ENCODE measurements at places on chromosomes 11 and 22.

DNA sequence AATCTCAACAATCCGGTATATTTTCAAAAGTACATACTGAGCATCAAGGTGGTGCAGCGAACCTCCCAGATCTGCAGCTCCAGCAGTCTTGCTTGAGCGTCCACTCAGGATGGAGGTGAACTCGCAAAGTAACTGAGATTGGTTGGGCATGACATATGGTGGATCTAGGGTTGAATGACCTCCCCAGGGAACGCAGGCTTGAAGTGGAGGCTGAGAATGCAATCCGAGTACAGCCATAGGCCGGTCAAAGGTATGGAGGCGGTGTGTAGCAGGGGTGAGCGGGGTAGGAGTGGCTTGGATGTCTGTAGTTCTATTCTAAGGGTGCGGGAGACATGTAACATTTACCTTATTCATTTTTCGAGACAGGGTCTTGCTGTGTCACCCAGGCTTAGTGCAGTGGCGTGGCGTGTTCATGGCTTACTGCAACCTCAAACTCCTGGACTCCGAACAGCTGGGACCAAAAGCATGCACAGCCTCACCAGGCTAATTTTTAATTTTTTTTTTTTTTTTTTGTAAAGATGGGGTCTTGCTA is 631 bp upstream of the C22orf39 start:
- peak; percentile 34 for DNase-seq

GRCh38 chr22:42807185-42807584 is 49.9 kb downstream of the ARFGAP3 start:
- DNase-seq = no peak

DNA sequence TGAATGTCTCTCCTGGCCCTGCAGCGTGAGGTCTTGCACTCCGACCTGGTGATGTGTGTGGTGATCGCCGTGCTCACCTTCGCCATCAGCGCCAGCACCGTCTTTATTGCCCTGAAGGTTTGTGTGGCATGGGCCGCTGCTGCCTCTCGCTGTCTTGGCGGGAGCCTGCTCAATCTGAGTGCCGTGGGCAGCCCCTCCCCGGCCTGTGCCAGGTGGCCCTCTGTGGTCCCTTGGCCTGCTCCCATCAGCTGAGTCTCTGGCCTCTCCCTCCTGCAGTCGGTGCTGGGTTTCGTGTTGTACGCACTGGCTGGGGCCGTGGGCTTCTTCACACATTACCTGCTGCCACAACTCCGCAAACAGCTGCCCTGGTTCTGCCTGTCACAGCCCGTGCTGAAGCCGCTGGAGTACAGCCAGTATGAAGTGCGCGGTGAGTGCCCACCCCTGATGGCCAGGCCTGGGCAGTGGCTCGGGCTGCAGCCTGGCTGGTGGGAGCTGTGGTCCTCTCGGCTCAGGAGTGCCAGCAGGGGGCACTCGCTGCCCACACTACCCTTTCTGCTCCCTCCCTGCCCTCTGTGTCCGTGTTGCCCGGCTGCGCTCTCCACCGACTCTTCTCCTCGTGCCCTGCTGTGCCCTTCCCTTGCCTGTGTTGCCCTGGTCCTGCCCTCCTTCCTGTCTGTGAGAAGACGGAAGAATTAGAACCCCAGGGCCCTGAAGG is 10.2 kb downstream of the PCNX3 start:
- peak; percentile 67 for DNase-seq

- no peak for DNase-seq
Observed at GRCh38 chr11:46723359-46723680, 4.3 kb downstream of the F2 start.

DNA sequence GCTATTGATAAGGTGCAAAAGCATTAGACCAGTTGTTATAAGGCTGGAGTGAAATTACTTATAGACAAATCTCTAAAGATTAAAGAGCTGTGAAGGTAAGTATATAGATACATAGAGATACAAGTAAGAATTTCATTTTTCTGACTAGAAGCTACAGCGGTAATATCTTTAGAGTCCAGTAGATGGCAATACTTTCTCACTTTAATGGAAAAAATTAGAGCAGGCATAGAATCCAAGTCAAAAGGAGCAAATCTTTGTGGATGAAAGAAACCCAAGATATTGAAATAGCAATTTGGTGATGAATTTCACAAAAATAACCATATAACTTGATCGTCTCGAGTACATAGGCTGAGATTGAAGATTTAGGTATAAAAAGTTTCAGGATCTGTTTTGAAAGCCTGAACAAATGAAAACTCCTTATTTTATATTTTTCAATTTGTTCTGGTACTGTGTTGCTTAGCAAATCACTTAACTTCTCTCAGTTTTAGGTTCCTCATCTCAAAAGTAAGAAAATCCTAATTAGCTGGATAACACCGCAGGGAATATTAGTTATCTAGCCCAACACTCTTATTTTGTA is 81.9 kb downstream of the UVRAG start:
- DNase-seq = peak; percentile 82

- DNase-seq = no peak
Observed at GRCh38 chr22:36213586-36213985, 12.0 kb upstream of the APOL4 start.

Measured in pons (tissue), 1 donor.